ENCODE measurements at places on chromosomes 3 and 15. TPM values are rescaled to one million over a fixed set of nuclear protein-coding genes. Genes with fewer than 3 reads are reported as not detected.

The UPK1B gene
- 0.14 TPM for total RNA-seq

- no peaks in the 10 kb centered on the region for H3K4me1 ChIP-seq
- H3K4me3 ChIP-seq = no peak overlapping the region
- peaks cover 22% of the 10 kb centered on the region for H3K27me3 ChIP-seq
- no peak for DNase-seq
- no peaks in the 10 kb centered on the region for H3K36me3 ChIP-seq
Measured at GRCh38 chr3:9137676-9138075, 111.8 kb downstream of the SRGAP3 start.

- H3K4me1 ChIP-seq = peaks cover 10% of the 10 kb centered on the region
- peak; percentile 47 for DNase-seq
- H3K4me3 ChIP-seq = no peak overlapping the region
- no peaks in the 10 kb centered on the region for H3K27me3 ChIP-seq
- H3K27ac ChIP-seq = peak overlapping the region; percentile 55
Measured at GRCh38 chr3:125512135-125512920, 7.7 kb downstream of the SNX4 start.

DNA sequence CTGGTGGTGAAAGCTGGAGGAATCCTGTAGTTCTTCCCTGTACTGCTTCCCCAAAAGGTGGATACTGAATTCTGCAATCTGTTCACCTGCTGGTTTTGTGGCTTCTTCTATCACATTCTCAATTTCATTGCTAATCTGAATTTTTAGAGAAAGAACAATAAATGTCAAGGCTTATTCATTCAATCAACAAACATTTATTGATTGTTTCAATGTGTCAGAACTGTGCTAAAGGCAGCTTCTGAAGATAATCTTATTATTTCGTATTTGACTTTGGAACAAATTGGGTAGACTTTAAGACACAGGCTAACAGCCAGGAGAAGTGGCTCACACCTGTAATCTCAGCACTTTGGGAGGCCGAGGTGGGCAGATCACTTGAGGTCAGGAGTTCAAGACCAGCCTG is 46.8 kb downstream of the IMPG2 start:
- H3K27me3 ChIP-seq = no peaks in the 10 kb centered on the region
- no peak overlapping the region for H3K4me3 ChIP-seq
- no peaks in the 10 kb centered on the region for H3K4me1 ChIP-seq
- no peak overlapping the region for H3K27ac ChIP-seq

The HOMER2 gene
- total RNA-seq = 12.2 TPM

GRCh38 chr3:45497963-45498362 is 96.6 kb upstream of the LIMD1 start:
- H3K27me3 ChIP-seq = no peaks in the 10 kb centered on the region
- no peak for DNase-seq
- H3K4me1 ChIP-seq = no peaks in the 10 kb centered on the region
- H3K27ac ChIP-seq = no peak overlapping the region
